ENCODE measurements at places on chromosomes 12 and 14.

- DNase-seq: no peak
Observed at GRCh38 chr12:103102225-103102744, 144.8 kb downstream of the ASCL1 start.

GRCh38 chr14:98341211-98341610, 930.8 kb downstream of the BCL11B start:
- DNase-seq: no peak

- no peak for DNase-seq
Observed at GRCh38 chr12:117069101-117069797, 30.0 kb downstream of the TESC start.

GRCh38 chr12:122072031-122072970, 6.3 kb upstream of the MLXIP start:
- peak; percentile 72 for DNase-seq

GRCh38 chr12:47903927-47904712, 674 bp downstream of the VDR start:
- peak; percentile 28 for DNase-seq

- DNase-seq: no peak
Observed at GRCh38 chr14:28589792-28590191, 176.8 kb upstream of the FOXG1 start.

GRCh38 chr12:119938049-119938667, 50.9 kb upstream of the BICDL1 start:
- no peak for DNase-seq

- DNase-seq: no peak
Observed at GRCh38 chr14:52111583-52111982, 42.7 kb upstream of the NID2 start.

- no peak for DNase-seq
Observed at GRCh38 chr14:55822906-55823305, 242.9 kb downstream of the KTN1 start.

DNA sequence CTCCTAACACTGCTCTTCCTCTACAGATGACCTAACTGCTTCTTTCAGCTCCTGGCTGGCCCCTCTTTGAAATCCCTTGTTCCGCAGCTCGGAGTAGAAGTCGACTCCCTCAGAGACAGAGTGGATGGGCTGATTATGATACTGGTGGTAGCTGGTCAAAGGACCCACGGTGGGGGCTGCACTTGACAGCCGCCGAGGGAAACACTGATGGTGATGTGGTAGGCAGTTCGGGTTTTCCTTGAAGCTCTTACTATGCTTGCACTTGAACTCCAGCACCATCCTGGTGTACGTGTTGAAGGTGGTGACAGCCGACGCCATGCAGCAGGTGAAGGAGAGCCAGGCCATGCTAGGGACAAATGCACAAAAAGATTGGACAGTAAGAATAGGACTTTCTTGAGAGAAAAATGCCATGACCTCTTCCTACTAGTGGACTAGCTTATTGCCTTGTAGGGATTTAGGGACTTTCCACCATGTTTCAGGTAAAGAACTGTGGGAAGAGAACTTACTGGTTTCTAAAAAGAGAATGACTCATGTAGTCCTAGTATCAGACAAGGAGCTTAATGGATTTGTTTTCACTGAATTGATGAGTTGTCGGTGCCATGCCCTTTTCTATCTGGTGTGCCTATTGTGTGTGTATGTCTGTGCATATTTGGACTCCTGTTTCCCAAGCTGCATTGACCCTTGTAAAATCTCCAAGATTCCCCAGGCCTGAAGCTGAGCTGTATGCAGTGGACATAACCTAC, 18.4 kb downstream of the GSG1 start:
- DNase-seq: no peak

DNA sequence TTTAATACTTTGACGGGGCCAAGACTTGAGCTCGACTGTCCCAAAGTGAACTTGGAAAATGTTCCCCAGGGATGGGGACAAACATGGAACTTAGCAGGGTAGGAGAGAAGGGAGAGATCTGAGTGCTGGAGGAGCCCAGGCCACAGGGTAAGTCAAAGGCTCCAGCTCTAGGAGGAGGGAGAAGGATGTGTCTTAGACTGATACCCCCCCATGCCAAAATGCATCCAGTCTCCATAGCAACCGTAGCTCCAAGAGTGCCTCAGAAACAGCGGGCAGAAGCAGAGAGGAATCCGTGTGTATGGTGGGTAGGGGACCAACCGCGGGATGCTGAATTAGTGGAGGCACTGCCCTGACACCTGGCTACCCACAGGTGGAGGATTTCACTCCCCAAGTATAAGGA, 845 bp upstream of the AGAP2 start:
- DNase-seq: no peak

- DNase-seq: no peak
Observed at GRCh38 chr12:58310809-58311622, 369.6 kb downstream of the ATP23 start.

GRCh38 chr12:132003846-132004245, 54.1 kb downstream of the EP400 start:
- no peak for DNase-seq

DNA sequence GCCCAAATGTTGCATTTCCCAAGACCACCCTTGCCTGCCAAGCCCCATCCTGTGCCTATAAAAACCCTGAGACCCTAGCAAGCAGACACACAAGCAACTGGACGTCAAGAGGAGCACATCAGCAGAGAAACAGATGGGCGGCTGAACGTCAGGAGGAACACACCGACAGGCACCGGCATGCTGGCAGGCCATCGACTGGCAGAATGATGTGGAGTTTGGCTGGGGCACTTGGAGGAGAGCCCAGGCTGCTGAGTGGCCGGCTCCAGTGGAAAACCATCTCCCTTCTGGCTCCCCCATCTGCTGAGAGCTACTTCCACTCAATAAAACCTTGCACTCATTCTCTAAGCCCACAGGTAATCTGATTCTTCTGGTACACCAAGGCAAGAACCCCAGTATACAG, 130.1 kb downstream of the SLC41A2 start:
- no peak for DNase-seq

DNA sequence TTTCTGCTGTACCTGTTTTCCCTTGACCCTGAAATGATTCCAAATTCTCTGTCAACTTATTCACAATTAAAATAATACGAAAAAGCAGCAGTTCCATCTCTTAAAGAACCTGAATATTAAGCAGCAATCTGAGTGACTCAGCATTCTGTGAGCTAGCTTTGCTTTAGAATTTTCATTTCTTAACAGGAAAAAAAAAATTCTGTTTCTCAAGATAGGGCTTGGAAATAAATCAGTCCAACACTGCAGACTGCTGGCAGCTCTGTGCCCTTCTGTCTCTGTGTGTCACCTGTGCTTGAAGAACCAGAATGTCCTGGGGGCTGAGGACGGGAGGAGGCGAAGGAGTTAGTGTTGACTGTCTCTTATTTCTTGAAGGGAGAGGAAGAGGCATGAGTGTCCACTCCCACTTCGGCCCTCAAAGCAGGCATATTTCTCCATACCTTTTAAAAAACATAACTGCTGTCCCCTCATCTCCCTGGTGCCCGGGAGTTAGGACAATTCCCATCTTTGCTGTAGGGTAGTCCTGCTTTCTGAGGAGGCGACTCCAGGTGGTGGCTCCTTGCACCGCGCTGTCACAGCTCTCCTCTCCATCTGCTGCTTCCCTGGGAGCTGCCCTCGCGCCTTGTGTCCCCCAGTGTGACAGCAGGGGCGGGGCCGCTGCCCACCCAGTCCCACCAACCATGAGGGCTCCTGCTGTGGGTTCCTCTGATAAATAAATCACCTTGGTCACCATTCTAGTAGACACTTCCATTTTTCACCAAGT, 203.1 kb downstream of the CALM1 start:
- no peak for DNase-seq

DNA sequence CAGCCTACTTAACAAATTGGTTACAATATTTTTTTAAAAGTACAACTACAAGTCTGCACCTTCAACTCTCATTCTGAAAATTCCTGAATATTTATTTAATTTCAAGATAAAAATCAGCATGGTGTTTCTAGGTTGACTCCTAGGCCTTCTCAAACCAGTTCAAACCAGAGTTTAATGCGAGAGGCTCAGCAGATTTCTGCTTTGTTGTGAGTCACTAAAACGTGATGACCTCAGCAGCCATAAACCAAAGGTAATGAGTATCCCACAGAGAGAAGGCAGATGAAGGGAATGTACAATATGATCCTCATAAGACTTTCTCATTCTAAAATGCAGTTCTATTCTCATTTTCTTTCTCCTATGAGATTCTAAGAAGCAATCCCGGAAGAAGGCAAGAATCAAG, 1.5 kb downstream of the PRDM4 start:
- DNase-seq: no peak

GRCh38 chr12:6367065-6367968, 8.0 kb downstream of the SCNN1A start:
- DNase-seq: no peak

- DNase-seq: no peak
Observed at GRCh38 chr12:21111732-21112131, 19.3 kb upstream of the SLCO1B1 start.

- DNase-seq: no peak
Observed at GRCh38 chr14:91330856-91331255, 86.4 kb upstream of the GPR68 start.

DNA sequence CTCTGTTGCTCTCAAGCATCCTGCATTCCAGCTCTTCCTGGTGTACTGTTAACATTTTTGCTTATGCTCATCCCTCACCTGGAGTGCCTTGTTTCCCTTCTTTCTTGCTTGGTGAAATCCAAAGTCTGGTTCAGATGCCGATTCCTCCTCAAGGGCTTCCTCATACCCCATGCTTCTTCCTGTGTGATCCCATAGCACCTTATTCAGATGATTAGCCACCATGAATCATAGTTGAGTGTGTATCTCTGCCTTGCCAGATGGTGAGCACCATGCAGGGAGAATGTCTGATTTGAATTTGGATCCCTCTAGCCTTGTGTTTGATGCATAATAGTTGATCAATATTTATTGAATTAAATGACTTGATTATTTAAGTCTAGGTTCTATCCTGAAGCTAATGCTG, 39.4 kb upstream of the ANO4 start:
- DNase-seq: no peak

DNA sequence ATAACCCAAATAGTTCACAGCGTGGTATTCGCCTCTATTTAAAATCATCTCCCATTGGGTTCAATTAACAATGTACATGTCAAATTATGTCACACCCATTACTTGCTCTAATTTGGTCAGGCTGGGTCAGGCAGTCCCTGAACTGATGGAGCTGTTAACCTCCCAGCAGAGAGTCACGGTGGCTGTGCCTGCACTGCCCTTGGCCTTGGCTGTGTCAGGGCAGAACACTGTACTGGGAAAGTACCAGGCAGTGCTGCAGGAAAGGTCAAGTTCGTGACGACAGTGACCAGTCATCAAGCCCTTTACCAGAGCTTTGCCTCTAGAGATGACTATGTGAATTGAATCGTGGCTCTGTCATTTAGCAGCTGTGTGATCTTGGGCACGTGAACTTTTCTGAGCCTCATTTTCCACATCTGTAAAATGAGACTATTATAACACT, 100.0 kb downstream of the ARF6 start:
- DNase-seq: no peak

GRCh38 chr12:96077081-96077480, 41.7 kb upstream of the LTA4H start:
- no peak for DNase-seq

DNA sequence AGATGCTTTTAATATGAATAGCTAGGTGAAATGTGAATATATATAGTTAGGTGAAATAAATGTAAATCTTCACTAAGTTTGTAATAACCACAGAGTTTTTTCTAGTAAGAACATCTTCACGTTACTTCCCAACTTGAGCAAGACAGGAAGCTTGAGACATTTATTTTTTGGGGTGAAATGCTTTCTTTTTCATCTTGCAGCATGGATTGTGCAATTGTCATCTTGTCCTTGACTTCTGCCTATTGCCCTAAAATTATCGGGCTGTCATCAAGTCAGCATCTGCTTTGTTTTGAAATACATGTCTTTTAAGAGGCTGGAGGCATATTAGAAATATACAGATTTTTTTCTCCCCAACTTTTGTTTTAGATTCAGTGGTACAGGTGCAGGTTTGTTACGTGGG, 433.9 kb downstream of the PCNX1 start:
- no peak for DNase-seq

DNA sequence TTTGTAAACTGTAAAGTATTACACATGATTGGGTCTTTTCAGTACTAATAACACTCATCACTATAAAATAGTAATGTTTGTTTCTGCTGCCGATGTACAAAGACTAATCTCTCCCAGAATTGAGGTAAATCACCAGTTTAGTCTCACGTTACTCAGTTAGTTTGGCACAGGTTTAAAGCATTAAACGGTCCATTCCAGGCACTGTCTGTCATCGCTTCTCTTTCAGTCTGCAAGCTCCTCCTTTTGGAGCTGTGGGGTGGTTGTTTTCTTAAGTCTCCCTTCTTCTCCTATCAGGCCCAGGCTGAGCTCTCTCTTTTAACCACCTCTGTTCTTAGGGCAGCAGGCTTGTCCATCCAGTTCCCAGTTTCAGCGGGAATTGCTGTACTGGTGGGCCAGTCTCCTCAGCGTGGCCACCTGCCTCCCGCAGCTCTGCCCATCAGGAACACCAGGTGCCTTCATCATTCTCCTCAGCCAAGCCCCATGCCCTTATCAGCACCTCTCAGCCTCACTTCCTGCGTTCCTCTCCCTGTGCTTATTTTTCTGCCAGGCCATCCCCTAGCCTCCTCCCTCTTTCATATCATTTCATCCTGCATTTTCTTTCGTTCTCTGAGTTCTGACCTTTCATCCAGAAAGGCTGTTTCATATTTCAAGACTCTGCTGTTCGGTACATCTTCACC, 149.0 kb downstream of the TGFB3 start:
- DNase-seq: no peak

GRCh38 chr14:95664066-95664465, 22.2 kb upstream of the TCL1B start:
- no peak for DNase-seq

- no peak for DNase-seq
Observed at GRCh38 chr12:14264316-14264715, 101.2 kb upstream of the ATF7IP start.

- no peak for DNase-seq
Observed at GRCh38 chr14:68042586-68043210, 223.1 kb downstream of the RAD51B start.

DNA sequence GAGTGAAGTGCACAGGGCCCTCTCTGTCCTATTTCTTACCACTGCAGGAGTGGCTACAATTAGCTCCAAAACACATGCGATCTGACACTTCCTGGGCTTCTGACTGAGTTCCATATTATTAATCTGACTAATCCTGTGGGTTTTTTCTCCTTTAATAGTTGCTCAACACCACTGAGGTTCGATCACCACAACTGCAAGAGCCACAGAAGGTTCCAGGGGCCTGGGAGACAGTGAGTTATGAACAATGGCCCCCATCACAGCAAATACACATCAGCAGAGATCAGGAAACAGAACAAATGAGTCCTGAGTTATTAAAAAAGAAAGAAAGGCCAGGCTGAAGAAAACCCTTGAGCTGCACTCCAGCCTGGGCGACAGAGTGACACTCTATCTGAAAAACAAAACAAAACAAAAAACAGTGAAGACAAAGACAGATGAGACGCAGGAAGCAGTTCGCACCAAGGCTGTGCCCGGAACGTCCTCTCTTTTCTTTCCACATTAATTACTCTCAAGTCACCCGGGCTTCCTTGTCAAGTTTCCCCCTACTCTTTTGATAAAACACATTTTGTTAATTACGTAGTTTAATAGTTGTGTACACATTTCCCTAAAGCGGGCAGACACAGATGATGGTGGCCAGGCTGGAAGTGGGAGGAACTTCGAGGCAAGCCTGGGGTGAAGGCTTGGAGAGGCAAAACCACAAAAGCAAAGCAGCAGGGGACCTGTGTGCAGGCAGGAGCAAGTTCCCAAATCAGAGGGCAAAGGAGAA, 42.7 kb downstream of the CDC42BPB start:
- DNase-seq: no peak
